ENCODE measurements at places on chromosomes 12 and 14.

DNA sequence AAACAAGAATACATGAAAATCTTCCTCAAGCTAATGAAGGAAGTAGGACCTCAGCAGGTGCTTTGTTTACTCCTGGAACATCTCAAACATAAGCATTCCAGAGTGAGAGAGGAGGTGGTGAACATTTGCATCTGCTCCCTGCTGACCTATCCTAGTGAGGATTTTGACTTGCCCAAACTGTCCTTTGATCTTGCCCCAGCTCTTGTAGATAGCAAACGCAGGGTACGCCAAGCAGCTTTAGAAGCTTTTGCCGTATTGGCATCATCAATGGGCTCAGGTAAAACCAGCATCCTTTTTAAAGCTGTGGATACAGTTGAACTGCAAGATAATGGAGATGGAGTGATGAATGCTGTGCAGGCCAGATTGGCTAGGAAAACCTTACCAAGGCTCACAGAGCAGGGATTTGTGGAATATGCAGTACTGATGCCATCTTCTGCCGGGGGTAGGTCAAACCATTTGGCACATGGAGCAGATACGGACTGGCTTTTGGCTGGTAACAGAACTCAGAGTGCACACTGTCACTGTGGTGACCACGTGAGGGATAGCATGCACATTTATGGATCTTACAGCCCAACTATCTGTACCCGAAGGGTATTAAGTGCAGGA lies 1.9 kb downstream of the TOGARAM1 start:
- H3K27me3 ChIP-seq, result no peaks in the 10 kb centered on the region
- no peak for DNase-seq
- H3K27ac ChIP-seq, result no peak overlapping the region
- H3K4me3 ChIP-seq, result peak overlapping the region; percentile 85

GRCh38 chr12:112182499-112182898 lies 57.1 kb downstream of the TRAFD1 start:
- DNase-seq, result no peak
- no peaks in the 10 kb centered on the region for H3K27me3 ChIP-seq
- H3K4me3 ChIP-seq, result no peak overlapping the region
- peaks cover 34% of the 10 kb centered on the region for H3K36me3 ChIP-seq

DNA sequence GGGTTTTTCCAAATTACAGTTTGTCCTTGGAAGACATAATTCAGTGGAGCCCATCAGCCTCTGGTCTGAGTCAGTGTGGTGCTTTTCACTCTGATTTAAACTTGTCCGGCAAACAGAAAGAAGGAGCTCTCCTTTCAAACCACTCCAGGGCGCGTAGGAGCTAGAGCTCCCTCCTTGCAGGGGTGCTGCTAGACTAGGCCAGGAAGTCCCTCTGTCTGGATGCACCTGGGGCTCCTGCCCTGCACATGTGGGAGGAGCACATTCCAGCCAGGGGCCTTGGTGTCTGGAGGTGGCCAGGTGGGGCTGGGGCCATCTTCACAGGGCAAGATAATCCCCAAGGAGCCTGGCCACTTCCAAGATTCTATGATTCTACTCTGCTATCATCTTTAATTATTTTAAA lies 3.1 kb downstream of the SERPINA3 start:
- no peak for DNase-seq
- H3K27me3 ChIP-seq, result no peaks in the 10 kb centered on the region
- no peak overlapping the region for H3K27ac ChIP-seq
- H3K4me3 ChIP-seq, result peak overlapping the region; percentile 9
- H3K4me1 ChIP-seq, result peaks cover 30% of the 10 kb centered on the region

DNA sequence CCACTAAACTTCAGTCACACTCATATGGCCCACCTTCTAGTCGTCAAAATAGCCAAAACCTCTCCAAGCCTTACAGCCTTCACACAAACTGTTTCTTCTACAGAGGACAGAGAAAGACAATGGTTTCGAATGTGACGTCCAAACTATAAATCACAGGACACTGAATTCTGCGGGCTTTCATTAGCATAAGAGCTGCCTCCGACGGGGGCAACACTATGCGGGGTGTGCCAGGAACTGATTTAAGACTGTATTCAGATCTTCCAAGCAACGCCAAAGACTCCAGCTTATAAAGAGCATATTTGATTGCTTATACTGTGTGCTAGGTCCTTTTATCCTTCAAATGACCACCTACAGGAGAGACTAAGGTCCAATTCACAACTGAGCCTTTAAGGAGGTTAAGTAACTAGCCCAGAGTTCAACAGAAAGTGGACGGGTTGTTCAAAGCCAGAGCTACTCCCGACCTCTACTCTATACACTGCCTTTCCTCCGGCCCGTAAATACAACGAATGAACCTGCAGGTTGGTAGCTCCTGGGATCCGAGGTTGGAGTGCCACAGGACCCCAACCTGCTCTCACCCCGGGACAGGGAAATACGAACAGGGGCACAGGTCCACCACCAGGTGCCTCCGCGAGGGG lies 575 bp downstream of the L2HGDH start:
- no peaks in the 10 kb centered on the region for H3K36me3 ChIP-seq
- peak overlapping the region; percentile 75 for H3K4me3 ChIP-seq
- no peak for DNase-seq
- peak overlapping the region; percentile 92 for H3K27ac ChIP-seq

DNA sequence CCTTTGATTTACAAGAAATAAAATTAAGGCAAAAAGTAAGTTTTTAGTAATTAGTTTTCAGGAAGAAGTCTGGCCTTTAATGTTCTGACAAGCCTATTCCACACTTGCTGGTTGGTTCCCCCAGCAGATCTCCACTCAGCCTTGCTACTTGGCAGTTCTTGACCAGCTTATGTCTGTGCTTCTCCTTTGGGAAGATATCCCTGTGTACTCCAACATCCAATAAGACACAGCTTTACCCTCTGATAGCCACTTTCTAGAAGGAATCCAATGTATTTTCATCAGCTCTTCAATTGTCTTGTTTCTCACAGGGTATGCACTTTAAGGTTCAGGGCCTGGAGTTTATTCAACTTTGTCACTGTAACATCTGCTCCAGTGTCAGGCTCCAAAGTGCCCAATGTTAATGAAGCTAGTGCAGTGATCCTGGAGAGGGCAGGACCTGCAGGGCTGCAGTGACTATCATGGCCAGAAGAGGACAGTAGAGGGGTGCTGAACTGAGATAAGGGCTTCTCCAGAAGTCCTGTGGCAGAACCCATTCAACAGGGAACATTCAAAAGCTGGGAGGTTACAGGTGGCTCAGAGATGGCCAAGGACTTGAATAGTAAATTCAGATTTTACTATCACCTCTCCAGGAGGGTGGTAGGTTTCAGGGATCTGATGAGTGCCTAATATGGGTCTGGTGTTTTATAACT lies 22.9 kb downstream of the JKAMP start:
- H3K27ac ChIP-seq, result no peak overlapping the region
- no peaks in the 10 kb centered on the region for H3K4me1 ChIP-seq
- no peak overlapping the region for H3K4me3 ChIP-seq
- H3K36me3 ChIP-seq, result peaks cover 15% of the 10 kb centered on the region
- DNase-seq, result no peak

- H3K27me3 ChIP-seq, result no peaks in the 10 kb centered on the region
- no peak for DNase-seq
- H3K4me3 ChIP-seq, result no peak overlapping the region
- H3K27ac ChIP-seq, result no peak overlapping the region
These were observed 26.5 kb downstream of the KRT80 start for GRCh38 chr12:52165096-52165855.

- DNase-seq, result no peak
- no peaks in the 10 kb centered on the region for H3K27me3 ChIP-seq
- no peak overlapping the region for H3K4me3 ChIP-seq
- no peak overlapping the region for H3K27ac ChIP-seq
- H3K4me1 ChIP-seq, result no peaks in the 10 kb centered on the region
These were observed 35.8 kb downstream of the SPATA7 start for GRCh38 chr14:88421286-88421685.

GRCh38 chr12:45727980-45728629 lies 1.4 kb upstream of the ARID2 start:
- no peaks in the 10 kb centered on the region for H3K27me3 ChIP-seq
- DNase-seq, result no peak
- H3K4me3 ChIP-seq, result peak overlapping the region; percentile 93
- H3K4me1 ChIP-seq, result peaks cover 56% of the 10 kb centered on the region
- H3K27ac ChIP-seq, result peak overlapping the region; percentile 100

DNA sequence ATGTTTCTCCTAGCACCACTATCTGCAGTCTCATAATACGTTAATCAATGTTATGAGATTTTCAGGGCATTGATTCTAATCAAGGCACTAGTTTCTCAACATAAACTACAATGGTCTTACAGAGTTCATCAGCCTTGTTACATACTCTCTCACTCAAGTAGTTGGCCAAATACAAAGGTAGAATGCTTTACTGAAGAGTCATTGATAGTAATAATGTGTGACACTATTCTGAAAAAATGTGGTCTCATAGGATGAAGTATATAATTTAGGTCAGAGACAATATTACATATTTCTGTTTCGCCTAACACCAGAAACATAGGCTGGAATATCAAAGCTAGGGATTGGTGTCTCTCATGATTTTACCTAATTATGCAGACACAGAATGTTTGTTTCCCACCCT lies 35.2 kb upstream of the MDGA2 start:
- H3K27ac ChIP-seq, result no peak overlapping the region
- no peaks in the 10 kb centered on the region for H3K4me1 ChIP-seq
- no peak for DNase-seq
- H3K27me3 ChIP-seq, result no peaks in the 10 kb centered on the region
- no peaks in the 10 kb centered on the region for H3K36me3 ChIP-seq
- no peak overlapping the region for H3K4me3 ChIP-seq

GRCh38 chr12:19402743-19403431 lies 36.4 kb upstream of the AEBP2 start:
- peaks cover 44% of the 10 kb centered on the region for H3K4me1 ChIP-seq
- no peak overlapping the region for H3K4me3 ChIP-seq
- no peak for DNase-seq
- H3K27ac ChIP-seq, result peak overlapping the region; percentile 55
- H3K27me3 ChIP-seq, result no peaks in the 10 kb centered on the region

- no peaks in the 10 kb centered on the region for H3K36me3 ChIP-seq
- no peak overlapping the region for H3K4me3 ChIP-seq
- no peak overlapping the region for H3K27ac ChIP-seq
- no peaks in the 10 kb centered on the region for H3K4me1 ChIP-seq
- no peak for DNase-seq
These were observed 74.6 kb downstream of the DACT1 start for GRCh38 chr14:58712357-58712756.

GRCh38 chr12:132824053-132824452 lies 4.6 kb downstream of the GOLGA3 start:
- no peak overlapping the region for H3K4me3 ChIP-seq
- no peaks in the 10 kb centered on the region for H3K27me3 ChIP-seq
- peaks cover 12% of the 10 kb centered on the region for H3K36me3 ChIP-seq
- no peak for DNase-seq
- peaks cover 17% of the 10 kb centered on the region for H3K4me1 ChIP-seq
